ENCODE measurements at places on chromosomes 4 and X.

DNA sequence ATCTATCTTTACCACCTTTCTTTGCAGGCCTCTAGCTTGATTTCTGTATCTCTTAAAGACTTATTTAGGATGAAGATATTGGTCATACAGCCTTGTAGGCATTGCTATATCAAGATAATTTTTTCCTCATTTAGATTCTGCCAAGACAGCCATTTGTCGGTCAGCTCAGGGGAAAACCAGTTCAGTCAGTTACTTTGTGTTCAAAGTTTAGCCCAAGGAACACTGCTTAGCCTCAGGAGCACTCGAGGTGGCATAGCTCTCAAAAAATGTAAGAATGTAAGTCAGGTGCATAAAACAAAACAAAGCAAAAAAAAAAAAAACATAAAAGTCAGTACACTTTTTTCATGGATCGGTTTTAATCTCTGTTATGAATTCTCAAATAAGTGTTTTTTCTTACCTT is 43.4 kb downstream of the NRK start:
- no peak for DNase-seq

DNA sequence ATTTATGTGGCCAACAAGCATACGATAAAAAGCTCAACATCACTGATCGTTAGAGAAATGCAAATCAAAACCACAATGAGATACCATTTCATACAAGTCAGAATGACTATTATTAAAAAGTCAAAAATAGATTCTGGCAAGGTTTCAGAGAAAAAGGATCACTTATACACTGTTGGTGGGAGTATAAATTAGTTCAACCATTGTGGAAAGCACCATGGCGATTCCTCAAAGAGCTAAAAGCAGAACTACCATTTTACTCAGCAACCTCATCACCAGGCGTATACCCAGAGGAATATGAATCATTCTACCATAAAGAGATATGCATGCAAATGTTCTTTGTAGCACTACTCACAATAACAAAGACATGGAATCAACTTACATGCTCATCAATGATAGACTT is 478.7 kb upstream of the GALNTL6 start:
- no peak for DNase-seq

DNA sequence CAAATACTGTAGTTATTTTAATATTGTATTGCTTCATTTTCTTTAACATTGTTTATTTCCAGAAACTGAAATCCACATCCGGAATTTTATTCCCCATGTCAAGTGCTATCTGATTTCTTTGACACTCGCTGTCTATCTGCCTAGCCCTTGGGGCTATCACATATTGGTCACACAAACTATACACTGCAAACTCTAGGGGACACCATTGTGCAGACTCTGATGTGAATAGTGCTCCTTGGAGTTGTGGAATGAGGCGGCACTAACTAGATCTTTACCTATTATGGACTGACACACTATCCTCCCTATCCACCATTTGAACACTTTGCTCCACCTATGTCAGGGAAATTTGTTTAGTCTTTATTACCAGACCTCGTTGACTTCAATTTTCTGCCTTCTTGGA is 534.5 kb downstream of the GLUD2 start:
- no peak for DNase-seq

GRCh38 chr4:53713296-53713695 is 122.0 kb upstream of the LNX1 start:
- no peak for DNase-seq

- DNase-seq = no peak
Observed at GRCh38 chr4:22531311-22532019, 15.6 kb upstream of the ADGRA3 start.

GRCh38 chrX:130793975-130794374 is 109.0 kb downstream of the ENOX2 start:
- no peak for DNase-seq

DNA sequence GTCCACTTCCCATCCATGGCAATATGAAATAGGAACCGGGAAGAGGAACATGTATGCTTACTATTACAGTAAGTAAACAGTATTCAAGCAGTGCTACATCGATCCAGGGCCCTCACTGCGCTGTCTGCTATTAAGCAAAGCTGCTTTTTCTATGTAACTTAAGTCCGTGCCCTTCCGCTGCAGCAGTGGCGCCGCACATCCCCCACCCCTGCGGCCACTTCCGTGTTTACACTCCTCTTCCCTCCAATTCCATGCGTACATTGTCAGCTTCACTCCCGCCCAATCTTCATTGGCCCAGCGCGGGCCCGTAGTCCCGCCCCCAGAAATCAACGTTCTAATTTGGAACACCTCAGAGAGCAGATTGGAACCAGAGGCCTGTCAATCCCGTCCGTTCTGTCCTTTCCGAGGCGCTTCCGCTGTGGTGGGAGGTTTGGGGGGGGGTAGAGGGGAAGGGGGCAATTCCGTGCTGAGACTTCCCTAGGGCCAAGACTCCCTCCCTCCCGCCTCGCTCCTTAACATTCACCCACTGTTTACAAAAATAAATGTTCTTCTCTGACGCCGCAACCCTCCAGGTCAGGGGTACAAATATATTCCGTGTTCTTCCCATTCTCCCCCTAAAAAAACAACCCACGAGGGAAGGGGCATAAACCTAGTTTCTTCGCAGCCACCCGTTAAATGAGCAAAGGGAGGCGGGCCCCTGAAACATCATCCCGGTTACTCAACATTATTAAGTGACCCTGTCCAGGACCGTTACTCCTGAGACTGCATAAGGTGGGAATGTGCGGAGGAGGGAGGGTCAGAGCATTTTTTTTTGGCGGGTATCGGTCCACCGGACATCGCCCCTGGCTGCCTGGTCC is 67.4 kb downstream of the NOCT start:
- peak; percentile 95 for DNase-seq

DNA sequence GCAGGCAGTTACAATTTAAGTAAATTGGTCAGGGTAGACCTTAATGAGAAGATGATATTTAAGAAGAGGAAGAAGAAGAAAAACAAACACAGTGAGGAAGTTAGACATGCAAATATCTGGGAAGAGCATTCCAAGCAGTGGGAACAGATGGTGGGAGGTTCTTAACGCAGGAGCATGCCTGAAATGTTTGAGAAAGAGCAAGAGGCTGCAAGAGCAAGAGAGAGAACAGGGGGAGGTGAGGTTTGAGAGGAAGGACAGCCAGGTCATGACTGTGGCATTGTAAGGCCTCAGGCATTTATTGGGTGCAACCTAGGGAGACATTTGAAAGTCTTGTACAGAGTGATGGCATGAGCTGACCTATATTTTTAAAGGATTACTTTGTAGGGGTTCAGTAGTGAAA is 136.0 kb downstream of the UGT8 start:
- no peak for DNase-seq

- DNase-seq = no peak
Observed at GRCh38 chr4:118087366-118087765, 53.1 kb downstream of the NDST3 start.

GRCh38 chrX:71098302-71098701 is 2.7 kb downstream of the FOXO4 start:
- no peak for DNase-seq

GRCh38 chrX:148784856-148785255 is 284.4 kb downstream of the AFF2 start:
- no peak for DNase-seq

DNA sequence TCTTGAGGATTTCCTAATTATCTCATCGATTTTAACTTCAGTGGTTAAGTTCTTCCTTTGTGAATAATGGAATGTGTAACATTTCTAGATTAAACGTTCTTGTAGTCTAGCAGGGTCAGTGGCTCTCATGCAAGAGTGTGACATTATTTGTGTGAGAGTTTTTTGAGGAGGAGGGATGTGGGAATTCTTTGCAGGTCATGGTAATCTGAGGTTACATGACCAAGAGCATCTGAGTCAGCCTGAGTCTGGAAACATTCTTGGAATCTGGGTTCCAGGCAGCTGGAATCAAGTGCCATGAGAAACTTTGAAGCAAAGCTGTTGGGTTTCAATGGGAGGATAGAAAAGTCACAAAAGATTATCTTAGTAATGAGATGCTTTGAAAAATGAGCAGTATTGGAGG is 49.5 kb downstream of the GK start:
- no peak for DNase-seq

GRCh38 chr4:113469023-113469390 is 292.5 kb downstream of the CAMK2D start:
- no peak for DNase-seq

- DNase-seq = no peak
Observed at GRCh38 chr4:155846929-155847328, 19.1 kb downstream of the ASIC5 start.

Measured in smooth muscle cell of the brain vasculature (primary cell).